COR-L47 (cell line): ENCODE measurements at places on chromosomes 3 and 15.

- DNase-seq: no peak
Measured at GRCh38 chr15:52114261-52115055, 1.9 kb upstream of the BCL2L10 start.

GRCh38 chr3:105483476-105483875 lies 116.8 kb downstream of the ALCAM start:
- DNase-seq: no peak

DNA sequence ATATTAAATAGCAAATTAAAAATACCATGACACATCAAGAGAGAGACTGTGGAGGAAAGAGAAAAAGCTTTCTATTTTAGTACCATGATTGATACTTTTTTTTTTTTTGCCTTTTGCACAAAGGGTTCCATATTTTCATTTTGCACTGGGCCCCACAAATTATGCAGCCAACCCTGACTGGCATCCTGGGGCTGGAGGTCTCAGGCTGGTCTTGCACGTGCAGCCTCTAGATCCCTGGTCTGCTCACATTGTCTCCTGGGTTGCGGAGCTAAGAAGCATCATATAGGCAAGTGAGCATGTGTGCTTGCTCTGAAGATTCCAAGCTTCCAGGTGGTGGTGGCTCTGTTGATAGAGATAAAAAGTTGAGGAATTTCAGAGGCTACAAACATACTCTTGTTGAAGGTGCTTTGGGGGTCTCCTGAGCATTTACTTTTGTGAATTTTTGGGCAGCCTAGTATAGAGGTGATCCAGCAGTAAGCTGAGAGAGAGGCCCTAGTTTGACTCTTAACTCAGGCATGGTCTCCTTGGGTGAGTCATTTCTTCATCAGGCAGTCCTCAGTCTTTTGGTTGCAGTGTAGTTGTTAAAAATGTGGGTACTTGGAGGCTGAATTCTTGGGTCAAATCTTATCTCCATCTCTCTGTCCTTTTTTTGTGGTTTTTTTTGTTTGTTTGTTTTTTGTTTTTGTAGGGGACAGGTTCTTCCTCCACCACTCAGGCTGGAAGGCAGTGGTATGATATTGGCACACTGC lies 31.3 kb downstream of the SMAD3 start:
- DNase-seq: no peak

GRCh38 chr3:127888564-127889107 lies 26.4 kb upstream of the KBTBD12 start:
- DNase-seq: no peak

GRCh38 chr15:84979651-84980050 lies 2.0 kb upstream of the PDE8A start:
- DNase-seq: no peak

DNA sequence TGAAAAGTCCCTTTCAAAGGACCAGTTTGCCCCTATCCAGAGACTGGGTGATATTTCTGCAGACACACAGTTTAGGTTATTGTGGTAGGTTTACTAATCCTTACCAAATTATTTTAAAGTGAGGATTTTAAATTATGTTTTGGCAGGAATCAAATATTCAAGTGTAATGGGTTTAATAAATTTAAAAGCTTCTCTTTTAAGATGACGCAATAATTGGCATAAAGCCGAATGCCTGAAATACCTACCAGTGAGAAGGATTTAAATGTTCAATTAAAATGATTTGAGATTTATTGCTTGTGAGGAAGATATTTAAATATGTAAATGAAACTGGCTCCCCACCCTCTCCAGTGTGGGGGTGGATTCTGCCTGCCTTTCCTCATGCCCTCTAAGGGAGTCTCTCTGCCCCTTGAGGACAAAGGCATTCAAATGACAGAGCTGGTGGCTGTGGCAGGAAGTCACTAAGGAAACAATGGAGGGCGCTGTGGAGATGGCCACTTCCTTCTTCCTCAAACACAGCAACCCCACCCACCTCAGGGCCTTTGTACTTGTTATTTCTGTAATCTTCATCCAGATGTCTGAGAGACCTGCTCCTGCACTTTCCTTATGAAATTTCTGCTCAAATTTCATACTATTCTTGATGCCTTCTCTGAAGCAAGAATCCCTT lies 131.7 kb downstream of the TNIK start:
- peak; percentile 28 for DNase-seq

- DNase-seq: no peak
Measured at GRCh38 chr3:43534675-43535074, 87.1 kb downstream of the ANO10 start.

- DNase-seq: no peak
Measured at GRCh38 chr3:111212511-111212910, 140.9 kb downstream of the NECTIN3 start.

- no peak for DNase-seq
Measured at GRCh38 chr3:124363476-124363875, 366.8 kb upstream of the UMPS start.

DNA sequence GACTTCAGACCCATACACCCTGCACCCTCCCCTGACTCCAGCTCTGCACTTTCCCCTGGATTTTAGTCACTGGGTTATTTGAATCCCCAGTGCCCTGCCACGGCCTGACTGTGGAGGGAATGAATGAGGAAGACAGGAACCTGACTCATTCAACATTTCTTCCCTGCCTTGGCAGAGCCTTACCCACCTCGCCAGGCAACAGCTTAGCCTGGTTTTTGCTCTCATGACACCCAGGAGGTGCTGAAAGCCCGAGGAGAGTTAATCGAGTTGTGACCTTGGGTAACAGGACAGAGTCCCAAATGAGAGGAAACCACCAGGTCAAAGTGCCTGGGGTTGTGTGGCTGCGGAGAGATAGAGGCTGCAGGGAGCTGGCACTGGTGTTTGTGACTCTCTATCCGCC lies 128.3 kb downstream of the SMAD6 start:
- no peak for DNase-seq

- no peak for DNase-seq
Measured at GRCh38 chr3:190621927-190622326, 108.0 kb downstream of the IL1RAP start.

- no peak for DNase-seq
Measured at GRCh38 chr3:27171113-27171512, 198.1 kb downstream of the NEK10 start.

DNA sequence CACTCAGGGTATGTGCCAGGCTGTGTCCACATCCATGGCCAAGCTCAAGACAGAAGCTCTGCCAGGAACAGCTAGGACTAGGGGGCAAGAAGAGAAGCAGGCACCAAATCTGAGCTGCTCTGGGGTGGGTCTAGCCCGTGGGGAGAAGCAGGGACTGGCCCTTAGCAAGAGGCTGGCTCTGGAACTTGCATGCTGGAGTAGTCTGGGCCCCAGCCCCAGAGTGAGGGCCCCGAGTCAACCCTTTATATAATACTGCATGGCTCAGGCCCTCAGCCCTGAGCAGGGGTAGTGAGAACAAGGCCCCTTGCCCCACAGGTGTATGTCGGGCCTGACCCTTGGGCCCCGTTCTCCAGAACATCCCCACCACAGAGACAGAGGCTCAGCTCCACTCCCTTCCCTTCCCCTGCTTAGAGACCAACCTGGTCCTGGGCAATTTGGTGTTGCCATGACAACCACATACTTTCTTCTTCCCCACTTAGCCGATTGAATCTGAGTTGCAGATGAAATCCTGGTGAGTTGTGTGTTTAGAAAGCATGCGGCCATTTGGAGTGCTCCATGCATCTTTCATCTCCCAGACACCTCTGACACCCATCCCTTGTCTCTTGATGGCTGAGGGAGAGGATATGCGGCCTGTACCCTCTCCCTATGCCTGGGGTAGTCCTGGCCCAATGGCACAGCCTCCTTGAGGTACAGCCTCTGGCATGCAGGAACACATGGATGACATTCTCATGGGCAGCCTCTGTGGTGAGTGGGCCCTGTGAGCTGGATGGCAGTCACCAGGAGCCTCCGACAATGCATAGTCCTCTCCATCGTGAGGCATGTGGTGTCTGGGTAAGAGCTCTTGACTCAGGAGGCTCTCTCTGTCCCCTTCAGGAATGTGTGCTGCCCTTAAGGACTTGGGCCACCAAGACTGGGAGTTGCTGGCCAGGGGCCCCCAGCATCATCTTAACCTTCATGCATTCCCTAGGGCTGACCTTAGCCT lies 29.2 kb upstream of the SFMBT1 start:
- DNase-seq: no peak

- DNase-seq: no peak
Measured at GRCh38 chr15:36468746-36469145, 110.7 kb upstream of the CDIN1 start.

DNA sequence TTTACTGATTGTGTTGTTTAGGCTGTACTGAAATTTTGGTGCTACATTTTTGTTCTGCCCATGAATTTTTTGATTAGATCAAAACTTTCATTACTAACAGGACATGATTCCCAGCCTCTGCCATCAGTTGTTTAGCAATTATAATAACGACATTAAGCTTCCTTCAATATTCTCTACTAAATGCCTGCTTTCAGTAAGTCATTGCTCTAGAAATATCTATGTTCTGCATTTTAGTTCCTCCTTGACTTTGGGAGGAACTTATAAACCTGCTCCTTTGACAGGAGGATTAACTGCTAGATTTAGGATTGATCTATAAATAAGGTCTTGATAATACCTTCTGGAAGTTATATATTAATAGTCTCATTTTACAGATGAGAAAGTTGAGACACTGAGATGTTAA lies 269.1 kb downstream of the RAP2B start:
- no peak for DNase-seq

- peak; percentile 11 for DNase-seq
Measured at GRCh38 chr3:133268726-133269134, 131.1 kb upstream of the BFSP2 start.

GRCh38 chr3:117439812-117440211 lies 730.2 kb downstream of the TUSC7 start:
- DNase-seq: peak; percentile 95

GRCh38 chr3:126914226-126914625 lies 68.7 kb upstream of the PLXNA1 start:
- peak; percentile 85 for DNase-seq

DNA sequence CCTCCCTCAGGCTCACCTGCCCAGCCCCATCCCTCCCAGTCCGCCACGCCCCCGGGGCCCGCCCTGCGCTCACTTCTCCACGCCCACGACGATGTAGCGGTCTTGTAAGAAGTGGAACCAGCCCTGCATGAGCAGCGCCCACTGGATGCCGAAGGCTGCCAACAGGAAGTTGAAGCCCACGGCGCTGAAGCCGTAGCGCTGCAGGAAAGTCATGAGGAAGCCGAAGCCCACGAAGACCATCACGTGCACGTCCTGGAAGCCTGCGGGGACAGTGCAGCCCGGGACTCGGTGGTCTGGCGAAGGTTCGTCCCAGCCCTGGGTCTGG lies 9.7 kb downstream of the RHCG start:
- no peak for DNase-seq

DNA sequence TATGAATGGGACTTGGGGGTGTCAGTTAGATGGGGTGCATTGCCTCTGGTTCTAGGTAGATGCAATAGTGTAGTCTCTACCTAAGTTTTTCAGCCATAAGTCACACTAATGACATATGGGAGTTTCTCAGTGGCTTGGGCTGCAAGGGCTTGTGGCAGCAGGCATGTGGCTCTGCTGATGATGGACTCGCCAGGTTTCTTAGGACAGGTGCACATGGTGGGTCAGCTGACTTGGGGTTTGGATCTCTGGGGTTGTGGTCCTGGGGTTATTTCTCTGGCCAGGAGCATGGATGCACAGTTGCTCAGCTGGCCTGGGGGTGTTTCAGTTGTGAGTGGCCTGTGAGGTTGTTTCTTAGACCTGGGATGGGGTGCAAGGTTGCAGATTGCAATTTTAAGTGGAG lies 120.0 kb upstream of the DCBLD2 start:
- no peak for DNase-seq

- peak; percentile 67 for DNase-seq
Measured at GRCh38 chr3:65953301-65953812, 85.4 kb downstream of the MAGI1 start.

GRCh38 chr15:85649372-85649771 lies 145.4 kb downstream of the KLHL25 start:
- no peak for DNase-seq

DNA sequence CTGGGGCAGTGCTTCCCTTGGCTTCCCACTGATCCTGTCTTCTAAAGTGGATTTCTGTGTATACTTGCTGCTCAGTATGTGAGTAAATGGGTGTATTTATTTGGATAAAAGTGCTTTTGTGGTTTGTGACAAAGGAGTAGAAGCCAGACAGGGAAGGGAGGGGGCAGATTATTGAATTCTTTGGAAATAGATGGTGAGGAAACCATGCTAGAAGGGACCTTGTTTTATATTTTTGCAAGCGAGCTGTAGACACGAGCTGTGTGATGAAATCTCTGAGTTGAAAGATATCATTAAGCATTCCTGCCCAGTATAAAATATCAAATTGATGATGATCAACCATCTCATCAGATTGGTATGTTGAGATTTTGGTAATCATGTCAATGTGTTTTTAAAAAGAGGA lies 68.9 kb downstream of the DUT start:
- no peak for DNase-seq

- DNase-seq: no peak
Measured at GRCh38 chr3:165159760-165160421, 36.3 kb downstream of the SLITRK3 start.

- no peak for DNase-seq
Measured at GRCh38 chr3:137343283-137343682, 385.5 kb downstream of the IL20RB start.

DNA sequence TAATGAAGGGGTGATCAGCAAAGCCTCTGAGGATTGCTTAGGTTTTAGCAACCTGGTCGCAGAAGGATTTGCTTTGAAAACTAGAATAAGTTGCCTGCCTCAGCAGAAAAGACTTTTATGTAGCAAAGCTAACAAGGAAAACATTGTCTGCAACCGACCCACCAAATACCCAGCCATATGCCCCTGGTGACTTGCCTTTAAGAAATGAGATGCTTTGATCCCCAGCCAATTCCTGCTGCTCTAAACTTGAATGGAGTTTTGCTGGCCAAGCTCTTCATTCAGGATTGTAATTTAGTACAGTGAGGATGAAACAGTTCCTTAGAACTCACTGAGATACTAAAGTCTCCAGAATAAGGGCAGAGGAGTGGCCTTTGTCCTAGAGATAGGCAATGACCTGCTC lies 139.8 kb upstream of the PROK2 start:
- no peak for DNase-seq

DNA sequence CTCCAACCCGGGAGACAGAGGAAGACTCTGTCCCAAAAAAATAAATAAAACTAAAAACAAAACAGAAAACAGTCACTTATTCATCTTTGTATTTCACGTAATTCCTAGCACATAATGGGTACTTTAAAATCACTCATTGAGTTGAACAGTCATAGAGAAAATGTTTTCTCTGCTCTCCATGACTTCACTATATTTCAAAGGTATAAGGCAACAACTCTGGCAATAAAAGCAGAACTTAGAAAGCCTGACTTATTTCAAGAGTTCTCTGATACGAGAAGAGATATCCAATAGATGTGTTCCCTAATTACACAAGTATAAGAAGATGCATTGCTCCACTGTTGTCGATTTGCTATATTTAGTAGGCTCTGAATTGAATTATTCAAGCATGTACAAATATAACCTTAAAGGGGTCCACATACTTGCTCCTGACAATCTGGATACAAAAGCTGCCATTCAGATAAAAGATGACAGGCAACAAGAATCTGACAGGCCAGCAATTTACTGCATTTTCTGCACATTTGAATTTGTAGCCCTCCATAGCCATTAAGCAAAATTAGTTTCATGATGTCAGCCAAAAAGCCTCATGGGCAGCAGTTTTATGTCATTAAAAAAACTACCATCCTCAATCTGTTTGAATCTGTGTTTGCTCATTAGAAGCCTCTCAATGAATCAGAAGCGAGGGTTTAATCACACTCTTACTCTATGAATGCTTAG lies 47.9 kb downstream of the PEAK1 start:
- no peak for DNase-seq

- DNase-seq: no peak
Measured at GRCh38 chr3:17605032-17605431, 137.4 kb downstream of the TBC1D5 start.
